Stimulated activated CD8-positive, alpha-beta memory T cell treated with anti-CD3 and anti-CD28 coated beads, Interleukin-2, amount 100 ng/mL, for 48 hours (primary cell): ENCODE measurements at places on chromosomes 7 and 10.

DNA sequence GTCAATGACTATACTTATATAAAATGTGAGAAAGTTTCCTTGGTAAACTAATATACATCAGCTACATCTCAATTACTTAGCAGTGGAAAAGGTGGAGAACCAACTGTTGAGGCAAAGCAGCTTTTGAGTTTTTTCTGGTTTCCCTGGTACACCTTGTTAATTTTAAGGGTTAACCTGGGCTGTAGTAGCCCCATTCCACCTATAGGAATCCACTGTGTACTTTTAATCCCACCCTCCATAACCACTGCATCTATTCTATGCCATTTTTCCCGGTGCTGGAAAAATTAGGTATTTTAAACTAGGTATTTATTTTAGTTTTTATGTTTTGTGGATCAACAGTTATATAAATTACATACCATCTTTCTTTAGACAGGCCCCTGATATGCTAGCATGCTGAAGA lies 42.4 kb downstream of the NRBF2 start:
- DNase-seq: no peak

GRCh38 chr7:123604739-123605138 lies 3.1 kb downstream of the ASB15 start:
- no peak for DNase-seq

DNA sequence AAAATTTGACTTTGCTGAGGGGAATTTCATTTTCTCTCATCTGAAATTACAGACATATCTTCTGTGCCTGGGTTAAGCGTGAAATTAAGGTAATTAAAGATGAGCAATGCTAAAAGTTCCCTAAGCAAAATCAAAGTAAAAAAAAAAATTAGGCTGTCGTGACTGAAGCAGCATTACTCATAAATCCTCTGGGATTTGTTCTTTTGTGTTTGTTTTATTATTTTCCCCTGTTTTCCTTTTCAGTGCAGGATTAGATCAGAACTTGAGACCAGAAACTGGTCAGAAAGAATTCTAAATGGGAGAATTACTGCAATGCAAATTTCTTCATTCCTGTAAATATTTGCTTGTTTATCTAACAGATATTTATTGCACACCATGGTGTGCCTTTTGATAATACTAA lies 141.4 kb upstream of the BET1 start:
- DNase-seq: no peak

- no peak for DNase-seq
Measured at GRCh38 chr7:73565675-73566340, 8.3 kb upstream of the BCL7B start.

- no peak for DNase-seq
Measured at GRCh38 chr10:89101943-89102342, 105.2 kb downstream of the CH25H start.

DNA sequence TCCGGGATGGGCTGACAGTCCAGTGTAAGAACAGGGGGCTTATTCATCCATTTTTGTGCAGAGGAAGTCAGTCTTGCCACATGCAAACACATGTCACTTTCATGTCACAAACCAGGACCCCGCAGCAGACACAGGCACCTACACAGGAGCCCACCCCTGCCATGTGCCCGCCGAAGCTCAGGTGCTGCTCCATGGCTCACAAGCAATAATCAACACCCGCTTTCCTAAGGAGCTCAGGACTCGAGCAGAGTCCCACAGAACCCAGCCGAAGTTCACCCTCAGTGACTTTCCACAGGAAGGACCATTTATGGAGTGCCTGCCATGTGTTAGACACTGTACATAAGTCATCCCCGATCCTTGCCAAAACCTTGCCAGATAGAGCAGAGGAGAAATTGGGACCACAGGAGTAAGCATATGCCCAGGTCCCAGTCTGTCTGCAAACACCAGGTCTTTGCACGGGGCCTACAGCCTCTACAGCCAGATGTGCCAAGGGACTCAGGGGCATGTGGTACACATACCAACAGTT lies 99.4 kb downstream of the EBF3 start:
- no peak for DNase-seq

DNA sequence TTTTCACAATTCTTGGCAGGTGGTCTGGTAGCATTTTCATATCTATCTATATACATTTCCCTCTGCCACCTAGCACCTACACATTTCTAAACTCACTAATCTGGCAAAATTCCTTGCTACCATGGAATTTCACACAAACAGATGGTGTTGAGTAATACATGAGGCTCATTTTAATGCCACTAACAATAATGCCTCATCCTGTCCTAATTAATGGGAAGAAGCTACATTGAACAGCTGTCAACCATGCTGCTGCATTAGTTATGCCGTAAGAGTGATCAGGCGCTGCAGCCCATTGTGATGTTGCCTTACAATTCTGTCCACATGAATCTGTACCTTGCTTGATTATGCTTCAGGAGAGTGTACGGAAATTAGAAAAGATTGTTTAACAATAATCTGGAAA lies 23.2 kb downstream of the COL1A2 start:
- DNase-seq: no peak

DNA sequence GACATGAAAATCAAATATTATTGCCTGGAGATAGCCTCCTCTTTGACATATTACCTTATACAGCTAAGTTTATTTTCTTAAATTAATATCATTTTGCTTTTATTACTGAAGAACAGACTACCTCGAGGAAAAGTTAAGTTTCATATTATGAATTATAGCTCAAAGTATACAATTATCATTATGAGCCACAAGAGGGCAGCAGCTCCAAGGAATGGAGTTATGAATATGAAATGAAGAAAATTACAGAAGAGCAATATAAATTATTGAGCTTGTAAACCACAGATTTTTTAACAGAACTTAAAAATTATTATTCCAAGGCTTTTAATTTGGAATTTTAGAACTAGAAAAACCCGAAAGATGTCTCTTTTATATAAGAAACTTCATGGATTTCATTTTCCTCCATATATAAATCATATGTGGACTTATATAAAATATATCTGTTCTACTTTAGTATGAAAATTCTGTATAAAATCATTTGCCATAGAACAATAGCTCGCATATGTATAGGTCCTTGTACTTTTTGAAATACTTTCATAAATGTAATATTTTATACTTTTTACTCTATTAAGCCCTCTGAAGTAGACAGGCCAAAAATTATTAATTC lies 40.1 kb downstream of the IQUB start:
- no peak for DNase-seq
